ENCODE measurements at places on chromosomes 1 and 21. TPM values are rescaled to one million over a fixed set of nuclear protein-coding genes. Genes with fewer than 3 reads are reported as not detected.

Gene KRTAP12-4
- not detected for total RNA-seq

DNA sequence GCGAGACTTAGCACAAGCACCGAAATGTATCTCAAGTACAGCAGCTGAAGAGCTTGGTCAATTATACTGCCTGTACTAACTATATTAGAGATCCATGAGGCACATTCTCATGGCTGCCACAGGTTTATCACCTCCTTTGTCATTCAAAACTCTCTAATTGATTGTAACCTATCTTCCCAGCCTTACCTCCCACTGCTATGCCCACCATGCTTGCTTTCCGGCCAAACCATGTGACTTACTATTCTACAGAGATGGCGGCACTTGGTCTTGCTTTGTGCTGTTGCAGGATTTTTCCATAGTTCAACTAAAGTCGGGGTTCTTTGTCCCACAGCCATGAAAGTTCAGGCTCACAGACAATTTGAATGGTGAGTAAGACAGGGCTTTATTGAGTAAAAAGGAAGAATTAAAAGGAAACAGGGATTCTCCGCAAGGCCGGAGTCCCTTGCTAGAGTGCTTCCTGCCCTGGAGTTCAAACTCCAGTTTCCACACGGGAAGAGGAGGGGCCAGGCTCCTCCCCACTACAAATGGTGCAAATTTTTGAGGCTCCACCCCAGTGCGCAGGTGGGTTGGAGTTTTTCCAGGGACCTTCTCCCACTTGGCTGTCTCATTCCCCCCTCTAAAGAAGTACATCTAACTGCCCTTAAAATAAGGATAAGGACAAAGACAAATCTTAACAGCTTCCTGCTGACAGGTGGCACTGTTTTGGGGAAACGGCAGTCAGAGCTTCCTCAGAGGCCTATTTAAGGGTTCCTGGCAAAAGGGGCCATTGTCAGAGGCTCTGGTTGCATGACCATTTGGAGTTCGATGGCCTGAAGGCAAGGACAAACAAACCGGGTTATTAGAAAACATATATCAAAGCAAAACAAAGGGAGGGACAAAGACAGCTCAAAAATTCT, 28.7 kb downstream of the FMO2 start:
- no peak for DNase-seq

DNA sequence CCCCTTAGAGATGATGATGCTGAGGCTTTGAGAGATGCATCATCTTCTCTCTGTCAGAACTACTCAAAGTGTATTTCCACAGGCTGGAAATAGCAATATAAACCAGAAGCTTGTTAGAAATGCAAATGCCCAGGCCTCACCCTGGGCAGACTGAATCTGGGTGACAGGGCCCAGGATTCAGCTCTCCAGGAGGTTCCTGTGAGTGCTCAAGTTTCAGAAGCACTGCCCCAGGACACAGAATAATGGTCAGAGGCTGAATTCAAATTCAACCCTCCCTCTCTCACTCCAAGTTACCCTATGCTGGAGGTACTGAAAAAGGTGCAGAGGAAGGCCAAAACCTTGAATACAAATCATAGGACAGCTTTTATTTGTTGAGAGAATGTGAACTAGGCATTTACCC, 98.5 kb upstream of the NGF start:
- DNase-seq = no peak

Gene CEP350
- 27.3 TPM for total RNA-seq

Gene AGT
- 0.76 TPM for total RNA-seq

DNA sequence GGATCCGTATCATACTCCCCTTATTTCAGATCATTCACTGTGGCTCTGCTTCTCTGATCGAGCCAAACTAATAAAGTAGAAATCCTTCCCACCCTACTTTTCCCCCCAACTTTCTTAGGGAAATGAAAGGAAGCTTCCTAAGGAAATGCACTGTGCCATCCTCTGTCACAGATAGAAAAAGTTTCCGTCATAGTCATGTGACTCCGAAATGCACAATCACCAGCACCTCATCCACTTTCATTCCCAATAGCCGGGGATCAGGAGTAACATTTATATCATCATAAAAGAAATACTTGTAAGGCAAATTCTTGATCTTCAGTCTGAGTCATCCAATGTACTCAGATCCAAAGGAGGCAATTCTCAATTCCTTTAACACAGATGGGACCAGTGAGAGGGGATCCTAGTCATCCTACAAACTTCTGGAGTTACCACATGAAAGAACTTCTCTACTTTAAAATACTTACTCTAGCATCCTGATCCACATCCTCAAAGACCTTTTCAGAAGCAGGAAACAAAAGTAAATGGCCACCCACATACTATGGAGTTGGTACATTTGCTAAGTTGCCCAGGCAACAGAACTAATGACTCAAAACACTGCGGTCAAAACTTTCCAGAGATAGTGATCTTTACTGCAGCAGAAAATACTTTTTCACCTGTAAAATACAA, 97.8 kb upstream of the ZC3H11B start:
- DNase-seq = peak; percentile 87

- DNase-seq = no peak
These were observed 21.0 kb upstream of the PCBP3 start for GRCh38 chr21:45622416-45623097.

- no peak for DNase-seq
These were observed 87.4 kb downstream of the PLXNA2 start for GRCh38 chr1:208156741-208157140.

Gene NES
- total RNA-seq = 0.44 TPM

GRCh38 chr1:31799196-31799894, 16.5 kb downstream of the SPOCD1 start:
- no peak for DNase-seq

Gene NUP210L
- not detected for total RNA-seq

GRCh38 chr21:17818186-17819113, 706 bp downstream of the C21orf91 start:
- DNase-seq = peak; percentile 43

- peak; percentile 78 for DNase-seq
These were observed 1.4 kb upstream of the RGS2 start for GRCh38 chr1:192807211-192808162.

GRCh38 chr1:7886405-7886745, 33.5 kb upstream of the UTS2 start:
- peak; percentile 7 for DNase-seq

GRCh38 chr1:41366455-41367287, 5.4 kb downstream of the FOXO6 start:
- DNase-seq = no peak

GRCh38 chr1:196442366-196442765, 165.9 kb downstream of the KCNT2 start:
- peak; percentile 57 for DNase-seq

Gene AQP10
- total RNA-seq = not detected

DNA sequence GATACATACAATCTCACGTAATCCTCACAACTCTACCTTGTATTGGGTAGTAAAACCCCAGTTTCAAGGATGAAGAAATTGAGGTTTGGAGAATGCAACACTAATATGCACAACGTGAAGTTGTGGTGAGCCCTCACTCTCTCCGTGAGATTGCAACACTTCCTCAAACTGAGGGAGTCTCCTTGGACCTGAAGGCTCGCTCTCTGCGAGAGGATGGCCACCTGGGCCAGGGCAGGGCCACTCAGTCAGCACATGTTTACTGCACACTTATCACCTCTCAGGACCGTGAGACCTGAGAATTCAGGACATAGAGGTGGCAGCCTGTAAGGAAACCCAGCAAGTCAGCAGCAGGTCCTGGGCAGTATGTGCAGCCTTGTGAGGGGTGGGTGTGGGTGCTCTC, 8.7 kb downstream of the SH3BP5L start:
- no peak for DNase-seq

Gene RIMS3
- total RNA-seq = not detected

Measured in HT-29 (cell line).